ENCODE measurements at places on chromosomes 2 and 18.
A peak's percentile ranks its signal among the peaks of the same experiment; 100 is the strongest.

- DNase-seq = no peak
Observed at GRCh38 chr2:18668221-18668620, 78.9 kb upstream of the NT5C1B start.

- DNase-seq = no peak
Observed at GRCh38 chr2:197248623-197249022, 62.0 kb downstream of the ANKRD44 start.

- no peak for DNase-seq
Observed at GRCh38 chr2:45729753-45730512, 78.5 kb downstream of the PRKCE start.

GRCh38 chr2:192500550-192501200, 305.9 kb upstream of the TMEFF2 start:
- no peak for DNase-seq

- DNase-seq = no peak
Observed at GRCh38 chr2:25844089-25844488, 34.2 kb downstream of the ASXL2 start.

GRCh38 chr2:117087535-117088291, 726.8 kb upstream of the DDX18 start:
- no peak for DNase-seq

DNA sequence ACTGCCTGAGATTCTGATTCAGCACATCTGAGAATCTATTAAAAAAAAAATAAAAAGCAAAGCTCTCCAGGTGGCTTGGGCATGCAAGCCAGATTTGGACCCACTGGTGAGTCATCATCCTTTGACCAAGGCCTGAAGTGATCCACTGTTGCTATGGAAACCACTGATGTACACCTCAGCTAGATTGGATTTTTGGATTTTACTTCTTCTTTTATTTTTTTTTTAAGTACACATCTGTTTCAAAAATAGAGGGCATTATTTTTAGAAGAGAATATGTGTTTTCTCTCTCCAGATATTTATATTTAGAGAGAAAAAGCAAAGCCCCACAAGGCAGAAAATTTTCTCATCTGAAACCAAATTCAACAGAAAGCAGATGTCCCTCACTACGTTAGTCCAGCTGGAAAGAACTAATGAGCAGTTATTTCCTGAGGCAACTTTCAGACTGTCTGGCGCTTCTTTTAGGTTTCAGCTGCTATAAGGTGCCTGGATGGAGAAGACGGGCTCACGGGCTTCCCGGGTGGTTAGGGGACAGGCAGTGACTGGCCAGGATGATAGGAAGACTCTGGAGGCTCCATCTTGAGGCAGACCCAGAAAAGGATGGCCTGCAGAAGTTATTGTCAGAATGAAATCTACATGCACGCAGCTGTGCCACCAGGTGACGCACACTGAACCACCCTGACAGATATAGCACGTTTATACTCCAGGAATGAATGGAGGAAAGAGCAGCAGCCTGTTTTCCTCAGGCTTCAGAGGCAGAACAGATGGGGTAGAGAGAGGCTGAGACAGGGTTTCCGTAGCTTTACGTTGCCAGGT, 50.5 kb downstream of the MRPL35 start:
- DNase-seq = peak; percentile 72

- no peak for DNase-seq
Observed at GRCh38 chr2:158967731-158968395, 577 bp upstream of the TANC1 start.

- no peak for DNase-seq
Observed at GRCh38 chr2:239266779-239267287, 134.0 kb downstream of the HDAC4 start.

DNA sequence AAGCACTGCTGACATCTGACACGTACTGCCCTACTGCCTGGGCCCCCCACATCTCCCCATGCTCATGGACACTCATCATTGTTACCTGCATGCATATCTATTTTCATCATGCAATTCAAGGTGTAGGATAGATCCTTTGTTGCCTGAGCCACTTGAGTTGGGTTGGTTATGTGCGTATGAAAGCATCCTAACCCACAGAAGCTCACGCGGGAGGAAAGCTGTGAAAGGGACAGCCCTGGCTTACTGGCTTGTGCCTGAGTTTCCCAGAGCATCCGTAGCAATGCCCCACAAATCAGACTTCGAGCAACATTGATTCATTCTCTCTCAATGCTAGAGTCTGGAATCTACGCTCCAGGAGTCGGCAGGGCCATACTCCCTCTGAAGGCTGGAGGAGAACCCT, 285.5 kb downstream of the PHLPP1 start:
- no peak for DNase-seq

DNA sequence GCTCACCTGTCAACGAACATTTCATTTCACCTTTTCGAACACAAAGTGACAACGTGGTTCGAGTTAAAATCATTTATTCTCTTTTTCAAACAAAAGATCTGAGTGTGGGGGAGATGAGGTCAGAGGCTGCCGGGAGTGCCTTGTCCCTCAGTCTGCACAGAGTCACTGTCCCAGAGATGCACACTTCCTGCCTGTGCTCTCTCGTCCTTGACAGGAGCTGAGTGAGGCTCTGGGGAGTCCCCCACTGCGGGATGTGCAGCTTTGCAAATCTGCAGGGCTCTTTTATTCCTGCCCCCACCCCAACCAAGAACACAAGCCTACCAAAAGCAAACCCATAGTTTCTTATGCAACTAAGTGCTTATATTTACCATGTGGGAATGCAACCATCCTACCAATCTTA, 497.8 kb downstream of the EIPR1 start:
- DNase-seq = no peak

GRCh38 chr2:181680937-181681811, 857 bp upstream of the NEUROD1 start:
- DNase-seq = no peak

- no peak for DNase-seq
Observed at GRCh38 chr2:3823748-3824147, 120.4 kb downstream of the DCDC2C start.

DNA sequence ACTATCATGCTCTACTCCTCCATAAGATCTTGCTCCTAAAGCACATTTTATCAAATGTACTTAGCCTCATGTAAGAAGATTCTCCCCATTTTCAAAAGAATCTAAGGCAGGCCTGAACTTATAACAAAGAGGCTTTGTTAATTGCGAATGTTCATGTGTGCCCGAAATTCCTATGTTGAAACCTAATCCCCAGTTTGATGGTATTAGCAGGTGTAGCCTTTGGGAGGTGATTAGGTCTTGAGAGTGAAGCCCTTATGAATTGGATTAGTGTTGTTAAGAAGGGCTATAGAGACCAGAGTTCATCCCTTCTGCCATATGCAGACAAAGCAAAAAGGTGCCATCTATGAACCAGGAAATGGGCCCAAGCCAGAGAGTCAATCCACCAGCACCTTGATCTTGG, 234.5 kb downstream of the PAX3 start:
- no peak for DNase-seq

DNA sequence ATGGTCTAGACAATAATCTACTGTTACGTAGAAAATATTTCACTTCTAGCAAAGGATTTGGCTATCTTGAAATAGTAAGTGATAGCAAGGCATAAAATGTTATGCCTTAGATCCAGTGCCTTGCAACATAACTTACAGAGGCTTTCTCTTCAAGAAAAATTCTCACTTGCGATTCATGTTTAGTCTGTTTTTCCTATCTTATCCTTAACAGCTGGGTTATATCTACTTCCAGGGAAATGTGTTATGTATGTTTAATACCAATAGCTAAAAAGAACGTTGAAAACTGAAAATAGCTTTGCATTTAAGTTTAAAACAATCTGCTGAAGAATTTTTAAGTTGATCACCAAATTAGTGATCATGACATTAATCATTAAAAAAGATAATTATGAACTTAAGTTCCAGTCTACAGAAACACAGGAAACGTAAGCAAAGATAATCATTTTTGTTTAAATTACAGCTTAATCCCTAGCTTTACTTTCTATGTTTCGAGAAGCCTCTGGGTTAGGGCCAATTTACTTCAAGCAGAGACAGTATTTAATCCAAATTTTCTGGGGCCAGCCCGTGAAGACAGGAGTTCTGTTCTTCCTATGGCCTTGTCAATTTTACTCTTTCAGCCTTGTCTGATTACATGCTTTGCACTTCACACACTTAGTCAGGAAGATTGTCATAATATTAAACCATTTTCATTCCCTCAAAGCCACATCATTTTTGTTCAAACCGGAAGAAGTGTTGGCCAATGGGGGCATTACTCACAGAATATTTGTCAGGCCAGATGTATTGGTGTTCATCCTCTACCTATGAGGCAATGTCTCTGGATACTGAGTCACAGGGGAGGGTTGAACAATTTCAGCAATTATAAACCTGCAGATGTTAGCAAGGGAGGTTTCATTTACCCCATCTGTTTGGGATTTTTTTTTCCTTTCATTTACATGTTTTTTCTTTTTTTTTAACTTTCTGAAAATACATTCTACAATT, 1132.9 kb upstream of the ZEB2 start:
- peak; percentile 14 for DNase-seq

DNA sequence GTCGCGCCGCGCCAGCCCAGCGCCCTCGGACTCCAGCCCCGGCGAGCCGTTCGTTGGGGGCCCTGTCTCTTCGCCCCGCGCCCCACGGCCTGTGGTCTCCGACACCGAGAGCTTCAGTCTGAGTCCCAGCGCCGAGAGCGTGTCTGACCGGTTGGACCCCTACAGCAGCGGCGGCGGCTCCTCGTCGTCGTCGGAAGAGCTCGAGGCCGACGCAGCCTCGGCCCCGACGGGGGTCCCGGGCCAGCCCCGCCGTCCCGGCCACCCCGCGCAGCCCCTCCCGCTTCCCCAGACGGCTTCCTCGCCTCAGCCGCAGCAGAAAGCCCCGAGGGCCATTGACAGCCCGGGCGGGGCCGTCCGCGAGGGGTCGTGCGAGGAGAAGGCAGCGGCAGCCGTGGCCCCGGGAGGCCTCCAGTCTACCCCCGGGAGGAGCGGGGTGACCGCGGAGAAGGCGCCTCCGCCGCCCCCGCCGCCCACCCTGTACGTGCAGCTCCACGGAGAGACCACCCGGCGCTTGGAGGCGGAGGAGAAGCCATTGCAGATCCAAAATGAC, 1.4 kb downstream of the PHLPP1 start:
- no peak for DNase-seq

GRCh38 chr2:143936538-143936847, 583.4 kb downstream of the ZEB2 start:
- no peak for DNase-seq

- no peak for DNase-seq
Observed at GRCh38 chr18:7329016-7329415, 98.1 kb downstream of the LRRC30 start.

GRCh38 chr2:95381212-95382191, 21.0 kb upstream of the FAHD2A start:
- DNase-seq = no peak

DNA sequence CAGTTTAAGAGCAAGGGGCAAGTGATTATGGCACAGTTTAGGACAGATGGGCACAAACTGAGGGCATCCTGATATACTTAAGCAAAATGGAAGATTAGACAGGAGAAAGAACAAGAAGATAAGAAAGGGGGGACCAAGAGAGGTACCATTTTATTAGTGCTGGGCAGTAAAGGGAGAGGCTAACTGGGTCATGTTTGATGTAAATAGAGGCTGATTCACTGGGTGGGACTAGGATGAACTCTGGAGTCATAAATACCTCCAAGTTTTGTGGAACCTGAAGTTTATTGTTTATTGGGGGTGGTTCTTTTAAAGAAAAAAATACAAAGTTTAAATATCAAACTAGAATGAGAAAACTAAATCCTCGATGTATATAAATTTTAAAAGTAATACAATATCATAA, 1067.2 kb upstream of the GYPC start:
- no peak for DNase-seq

All from forelimb muscle (tissue), 1 donor.